ENCODE measurements at places on chromosomes 6 and 20.
A peak's percentile ranks its signal among the peaks of the same experiment; 100 is the strongest.

DNA sequence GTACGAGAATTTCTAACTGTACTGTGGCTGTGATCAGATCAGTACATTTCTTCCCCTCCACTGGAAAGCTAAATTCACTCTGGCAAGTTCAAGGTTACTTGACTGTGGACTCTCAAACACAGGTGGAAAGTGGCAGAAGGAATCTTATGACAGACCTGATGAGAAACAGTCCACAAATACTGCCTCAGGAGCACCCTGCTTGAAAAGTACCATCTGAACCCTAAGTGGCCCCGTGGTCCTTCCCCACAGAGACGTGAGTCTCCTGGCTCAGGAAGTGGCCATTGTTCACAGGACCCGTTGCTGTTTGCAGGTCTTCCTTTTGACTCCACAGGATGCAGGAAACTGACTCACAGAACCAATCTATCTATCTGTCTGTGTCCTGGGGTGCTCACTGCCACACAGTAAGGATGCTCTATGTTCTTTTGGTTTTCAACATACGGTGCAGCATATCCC lies 47.5 kb upstream of the NHSL1 start:
- no peak overlapping the region for H3K27ac ChIP-seq
- H3K4me1 ChIP-seq, result peaks cover 20% of the 10 kb centered on the region
- no peak for DNase-seq
- no peaks in the 10 kb centered on the region for H3K36me3 ChIP-seq

DNA sequence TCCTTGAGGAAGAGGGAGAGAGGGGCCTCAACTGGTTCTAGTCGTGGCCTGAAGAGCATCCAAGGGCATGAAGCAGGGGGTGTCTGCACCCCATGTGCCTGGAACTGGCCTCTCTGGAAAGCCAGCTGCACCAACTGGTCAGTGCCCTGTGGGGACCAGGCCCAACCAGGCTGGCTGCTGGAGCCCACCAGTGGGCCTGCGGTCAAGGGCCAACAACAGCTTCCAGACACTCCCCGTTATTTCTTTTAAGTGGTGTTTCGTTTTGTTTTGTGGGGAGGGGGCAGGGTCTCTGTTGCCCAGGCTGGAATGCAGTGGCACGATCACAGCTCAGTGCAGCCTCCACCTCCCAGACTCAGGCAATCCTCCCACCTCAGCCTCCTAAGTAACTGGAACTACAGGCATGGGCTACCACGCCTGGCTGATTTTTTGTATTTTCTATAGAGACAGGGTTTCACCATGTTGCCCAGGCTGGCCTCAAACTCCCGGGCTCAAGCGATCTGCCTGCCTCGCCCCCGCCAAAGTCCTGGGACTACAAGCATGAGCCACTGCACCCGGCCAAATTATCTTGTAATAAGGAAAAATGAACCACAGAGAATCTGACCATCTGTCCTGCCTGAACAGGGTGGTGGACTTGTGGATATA lies 11.9 kb upstream of the C20orf144 start:
- no peak for DNase-seq
- H3K4me1 ChIP-seq, result peaks cover 2% of the 10 kb centered on the region
- H3K27me3 ChIP-seq, result no peaks in the 10 kb centered on the region
- H3K4me3 ChIP-seq, result no peak overlapping the region

DNA sequence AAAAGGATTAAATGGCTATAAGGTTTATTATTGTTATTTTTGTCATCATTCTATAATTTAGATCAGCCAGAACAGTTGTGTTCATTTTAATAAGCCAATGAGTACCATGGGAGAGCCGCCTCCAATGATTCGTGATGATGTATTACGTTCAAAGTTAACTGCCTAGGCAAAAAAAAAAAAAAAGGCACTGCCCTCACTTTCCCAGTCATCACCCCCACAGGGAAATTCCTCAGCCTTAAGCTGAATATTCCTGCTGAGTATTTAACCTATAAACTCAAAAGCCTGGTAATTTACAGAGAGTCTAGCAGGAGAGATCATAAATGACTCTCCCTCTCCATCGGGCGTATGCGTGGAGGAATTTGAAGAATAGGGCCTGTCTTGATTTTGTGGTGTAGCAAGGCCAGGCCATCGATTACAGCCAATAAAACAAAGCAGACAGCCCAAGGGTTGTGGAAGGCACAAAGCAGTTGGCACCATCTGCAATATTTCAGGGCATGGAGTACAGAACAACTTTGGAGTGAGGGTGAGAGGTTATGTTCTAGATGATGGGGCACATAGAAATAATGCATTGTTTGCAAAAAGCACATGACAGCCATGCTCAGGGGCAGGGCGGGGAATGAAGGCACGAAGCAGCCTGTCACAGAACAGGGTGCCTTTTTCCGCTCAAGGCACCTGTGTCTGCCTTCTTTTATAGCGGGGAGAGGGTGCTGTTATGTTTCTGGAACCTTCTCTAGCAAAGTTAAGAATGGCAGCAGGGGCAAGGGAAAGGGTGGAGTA lies 138.2 kb upstream of the DTNBP1 start:
- no peak overlapping the region for H3K27ac ChIP-seq
- H3K36me3 ChIP-seq, result no peaks in the 10 kb centered on the region
- H3K4me1 ChIP-seq, result no peaks in the 10 kb centered on the region
- no peak overlapping the region for H3K4me3 ChIP-seq

GRCh38 chr6:157291356-157291755 lies 32.0 kb downstream of the TMEM242 start:
- H3K36me3 ChIP-seq, result no peaks in the 10 kb centered on the region
- no peak overlapping the region for H3K27ac ChIP-seq
- DNase-seq, result no peak
- H3K4me3 ChIP-seq, result no peak overlapping the region
- H3K27me3 ChIP-seq, result no peaks in the 10 kb centered on the region

- H3K4me3 ChIP-seq, result no peak overlapping the region
- H3K4me1 ChIP-seq, result peaks cover 7% of the 10 kb centered on the region
- H3K36me3 ChIP-seq, result no peaks in the 10 kb centered on the region
- no peak overlapping the region for H3K27ac ChIP-seq
- no peaks in the 10 kb centered on the region for H3K27me3 ChIP-seq
These were observed 24.2 kb downstream of the PRPH2 start for GRCh38 chr6:42698217-42698616.

DNA sequence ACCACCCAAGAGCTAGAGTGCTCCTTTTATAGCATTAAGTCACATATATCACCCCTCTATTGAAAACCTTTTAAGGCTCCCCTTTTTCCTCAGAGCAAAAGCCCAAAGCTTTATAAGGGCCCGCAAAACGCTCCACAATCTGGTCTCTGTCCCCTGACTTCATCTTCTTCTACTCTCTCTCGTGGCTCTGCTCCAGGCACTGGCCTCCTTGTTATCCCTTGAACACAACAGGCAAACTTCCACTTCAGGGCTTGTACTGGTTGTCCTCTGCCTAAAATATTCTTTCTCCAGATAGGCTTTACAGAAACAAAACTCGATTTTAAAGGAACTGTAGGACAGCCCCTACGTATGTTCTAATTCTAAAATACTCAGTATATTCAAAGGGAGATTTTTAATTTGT lies 44.0 kb upstream of the SPDEF start:
- no peaks in the 10 kb centered on the region for H3K27me3 ChIP-seq
- H3K27ac ChIP-seq, result no peak overlapping the region
- no peak for DNase-seq
- H3K4me3 ChIP-seq, result no peak overlapping the region
- H3K36me3 ChIP-seq, result peaks cover 4% of the 10 kb centered on the region
- peaks cover 4% of the 10 kb centered on the region for H3K4me1 ChIP-seq

DNA sequence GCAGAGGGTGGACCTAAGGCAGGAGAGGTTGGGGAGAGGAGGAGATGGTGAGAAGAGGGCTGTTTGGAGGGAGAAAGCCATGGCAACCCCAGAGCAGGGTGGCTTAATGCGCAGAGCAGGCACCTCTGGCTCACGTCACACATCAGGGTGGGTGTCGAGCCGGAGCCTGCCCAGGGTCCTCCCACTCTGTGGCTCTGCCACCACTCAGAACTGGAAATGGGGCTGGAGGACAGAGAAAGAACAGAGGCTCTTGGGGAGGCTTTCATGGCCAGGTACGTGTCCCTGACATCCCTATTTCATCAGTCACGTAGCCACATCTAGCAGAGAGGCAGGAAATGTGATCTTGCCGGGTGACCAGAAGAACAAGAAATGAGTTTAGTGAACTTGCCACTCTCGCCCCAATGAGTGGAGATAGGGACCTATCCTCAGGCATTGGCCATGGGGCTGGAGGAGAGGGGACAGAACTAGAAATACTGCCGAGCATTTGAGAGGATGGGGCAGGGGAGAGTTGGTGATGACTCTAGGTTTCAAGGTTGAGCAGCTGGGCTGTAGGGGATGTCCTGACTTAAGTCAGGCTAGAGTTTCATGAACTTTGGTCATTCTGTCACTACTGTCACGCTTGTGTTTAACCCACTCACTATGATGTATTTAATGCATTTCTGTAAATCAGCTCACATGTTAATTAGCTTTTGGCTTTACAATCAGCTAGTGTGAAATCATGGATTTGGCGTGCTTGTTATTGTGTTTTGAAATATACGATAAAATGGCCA lies 52.7 kb downstream of the CDH26 start:
- H3K27ac ChIP-seq, result no peak overlapping the region
- no peaks in the 10 kb centered on the region for H3K4me1 ChIP-seq
- no peaks in the 10 kb centered on the region for H3K36me3 ChIP-seq
- DNase-seq, result no peak

DNA sequence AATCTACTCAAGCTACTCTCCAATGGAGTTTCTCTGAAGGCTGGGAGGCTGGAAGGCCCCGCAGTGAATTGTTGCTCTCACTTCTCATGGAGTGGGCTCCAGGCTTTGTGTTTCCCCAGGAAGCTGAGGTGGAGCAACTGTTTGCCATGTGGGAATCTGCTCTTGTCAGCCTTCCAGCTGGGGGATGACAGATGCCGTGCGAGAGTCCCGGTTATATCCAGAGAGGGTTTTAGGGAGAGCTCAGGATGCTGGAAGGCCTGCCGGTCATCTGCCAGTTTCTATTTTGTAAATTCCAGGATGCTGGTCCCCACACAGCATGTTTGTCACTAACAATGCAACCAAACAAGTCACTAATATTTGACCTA lies 98.2 kb upstream of the NAA20 start:
- H3K27ac ChIP-seq, result no peak overlapping the region
- no peak overlapping the region for H3K4me3 ChIP-seq
- peaks cover 3% of the 10 kb centered on the region for H3K4me1 ChIP-seq
- no peaks in the 10 kb centered on the region for H3K27me3 ChIP-seq

GRCh38 chr6:166562726-166563125 lies 23.8 kb downstream of the RAMACL start:
- no peaks in the 10 kb centered on the region for H3K36me3 ChIP-seq
- no peak for DNase-seq
- no peak overlapping the region for H3K4me3 ChIP-seq
- peak overlapping the region; percentile 13 for H3K27ac ChIP-seq
- no peaks in the 10 kb centered on the region for H3K27me3 ChIP-seq

- no peak overlapping the region for H3K4me3 ChIP-seq
- H3K27ac ChIP-seq, result no peak overlapping the region
- DNase-seq, result peak; percentile 39
- H3K36me3 ChIP-seq, result no peaks in the 10 kb centered on the region
- no peaks in the 10 kb centered on the region for H3K27me3 ChIP-seq
- H3K4me1 ChIP-seq, result no peaks in the 10 kb centered on the region
These were observed 379.9 kb upstream of the EPHA7 start for GRCh38 chr6:93799226-93799625.

DNA sequence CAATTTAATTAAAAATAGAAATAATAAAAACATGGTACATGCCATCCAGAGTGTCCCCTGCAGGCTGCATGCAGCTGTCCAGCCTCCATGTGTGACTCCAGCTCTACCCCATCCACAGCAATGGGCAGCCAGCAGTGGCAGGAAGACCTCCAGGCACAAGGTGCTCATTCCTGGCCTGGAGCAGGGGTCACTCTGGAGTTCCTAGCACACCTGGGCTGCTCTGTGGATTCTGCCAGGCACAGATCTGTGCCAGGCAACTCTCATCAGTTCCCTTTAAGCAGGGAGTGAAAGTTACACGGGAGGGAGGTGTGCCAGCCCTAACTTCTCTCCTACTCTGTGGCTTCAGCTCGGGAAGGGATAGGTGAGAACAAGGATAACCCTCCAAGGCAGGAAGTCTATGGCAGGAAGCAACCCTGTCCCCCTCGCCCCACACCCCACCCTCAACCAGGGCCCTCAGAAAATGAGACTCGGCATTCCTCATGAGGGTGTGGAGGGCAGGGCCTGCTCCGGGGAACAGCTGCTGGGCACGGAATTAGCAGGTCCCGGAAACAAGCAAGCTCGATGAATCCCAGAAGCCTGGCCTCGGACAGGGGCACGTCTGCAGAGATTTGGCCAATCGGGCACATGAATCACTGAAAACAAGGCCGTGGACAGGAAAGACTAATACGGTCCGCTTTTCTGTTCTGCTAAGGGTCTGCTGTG lies 10.0 kb downstream of the JPH2 start:
- H3K27me3 ChIP-seq, result no peaks in the 10 kb centered on the region
- H3K27ac ChIP-seq, result no peak overlapping the region
- no peak overlapping the region for H3K4me3 ChIP-seq
- DNase-seq, result no peak

DNA sequence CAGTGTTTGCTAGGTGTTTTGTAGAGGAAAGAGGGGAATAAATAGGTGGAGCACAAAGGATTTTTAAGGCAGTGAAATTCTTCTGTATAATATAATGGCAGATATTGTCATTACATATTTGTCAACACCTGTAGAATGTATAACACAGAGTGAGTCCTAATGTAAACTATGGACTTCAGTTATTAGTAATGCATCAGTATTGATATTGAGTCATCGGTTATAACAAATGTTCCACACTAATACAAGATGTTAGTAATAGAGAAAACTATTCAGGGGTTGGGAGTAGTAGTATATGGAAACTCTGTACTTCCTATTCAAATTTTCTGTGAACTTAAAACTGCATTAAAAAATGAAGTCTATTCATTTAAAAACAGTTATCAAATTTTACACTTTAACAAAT lies 299.2 kb downstream of the UBE3D start:
- no peaks in the 10 kb centered on the region for H3K36me3 ChIP-seq
- H3K4me1 ChIP-seq, result no peaks in the 10 kb centered on the region
- no peak overlapping the region for H3K27ac ChIP-seq
- no peak overlapping the region for H3K4me3 ChIP-seq

DNA sequence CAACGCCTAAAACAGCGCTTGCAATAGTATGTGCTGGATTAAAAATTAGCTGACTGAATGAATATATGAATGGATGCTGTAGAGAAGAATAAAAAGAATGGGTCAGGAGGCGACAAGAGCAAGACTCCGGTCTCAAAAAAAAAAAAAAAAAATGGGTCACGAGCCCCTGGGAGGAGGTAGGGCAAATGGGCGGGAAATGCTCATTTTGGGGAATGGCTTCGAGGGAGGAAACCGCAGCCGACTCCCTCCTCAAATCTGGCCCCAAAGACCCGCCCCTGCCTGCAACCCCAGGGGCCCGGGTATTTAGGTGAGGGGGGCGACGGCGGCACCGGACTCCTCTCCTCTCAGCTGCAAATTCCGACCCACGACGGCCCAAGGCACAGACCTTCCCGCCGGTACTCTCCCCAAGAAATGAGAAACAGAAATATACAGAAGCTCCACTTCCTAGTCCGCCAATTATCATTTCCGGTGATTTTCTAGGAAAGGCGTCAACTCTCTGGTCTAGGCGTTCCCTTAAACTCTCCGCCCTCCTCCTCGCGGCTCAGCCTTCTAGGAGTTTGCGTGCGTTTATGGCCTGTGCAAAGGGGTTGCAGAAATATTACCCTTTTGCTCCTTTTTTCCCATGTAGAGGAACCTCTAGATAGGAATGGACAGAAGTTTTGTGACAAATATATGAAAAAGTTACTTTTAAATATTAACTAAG lies at the start of gene ZNF311:
TSS of gene ZNF311 (minus strand) at position 133 of the 703 bp plus-strand sequence. CDS start 1,361 bp downstream, outside the sequence.
- H3K4me3 ChIP-seq, result peak within 1 kb of the TSS; percentile 59
- peak; percentile 67 for DNase-seq
- no peaks in the 10 kb centered on the region for H3K27me3 ChIP-seq
- no peak within 1 kb of the TSS for H3K27ac ChIP-seq
- no peaks in the 10 kb centered on the region for H3K36me3 ChIP-seq
